ENCODE measurements at places on chromosomes 2 and 18.

GRCh38 chr2:33372940-33373553 lies 103.4 kb upstream of the RASGRP3 start:
- peak; percentile 58 for DNase-seq

DNA sequence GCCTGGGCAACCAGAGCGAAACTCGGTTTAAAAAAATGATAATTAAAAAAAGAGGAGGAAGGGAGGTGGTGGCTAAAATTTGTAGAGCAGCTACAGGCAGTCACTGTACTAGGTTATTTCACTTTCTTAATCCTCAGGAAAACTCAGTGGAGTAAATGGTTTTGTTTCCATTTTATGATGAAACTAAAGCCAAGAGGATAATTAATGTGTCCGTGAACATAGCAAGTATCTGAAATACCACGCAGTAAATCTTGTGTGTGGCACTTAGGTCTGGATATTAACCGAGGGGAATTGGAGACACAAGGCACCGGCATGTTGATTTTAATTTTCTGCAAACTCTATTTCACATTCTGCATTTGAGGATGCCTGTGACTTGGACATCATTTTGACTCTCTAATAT lies 14.5 kb downstream of the SH3BP4 start:
- DNase-seq, result no peak

DNA sequence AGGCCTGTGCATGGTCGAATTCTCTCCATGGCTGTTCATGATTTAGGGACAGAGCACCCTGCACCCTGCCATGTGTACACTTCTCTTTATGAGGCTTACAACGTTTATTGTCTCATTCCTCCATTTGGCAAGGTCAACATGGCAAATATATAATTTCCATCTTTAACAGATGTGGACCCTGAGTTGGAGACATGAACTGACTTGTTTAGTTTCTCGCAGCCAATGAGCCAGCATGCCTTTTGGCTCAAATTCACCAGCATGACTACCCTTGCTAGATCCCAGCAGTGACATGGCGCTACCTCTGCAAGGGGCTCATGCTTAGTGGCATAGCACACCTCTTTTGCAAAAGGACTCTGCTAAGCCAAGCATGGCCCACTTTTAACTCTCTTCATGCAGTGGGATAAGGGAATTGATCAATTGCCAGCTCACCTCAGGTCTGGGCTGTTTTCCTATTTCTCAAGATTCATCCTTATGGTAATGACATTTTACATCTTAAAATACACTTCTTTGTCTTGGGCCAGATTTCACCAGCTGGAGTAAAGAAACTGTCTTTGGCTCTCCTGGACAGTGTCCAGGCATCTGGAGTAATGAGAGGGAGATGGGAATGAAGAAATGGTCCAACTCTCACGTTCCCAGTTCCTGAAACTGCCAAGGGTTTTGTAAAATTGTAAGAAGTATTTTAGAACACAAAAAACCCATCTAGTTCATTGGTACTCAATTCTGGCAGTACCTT lies 159.5 kb downstream of the SETBP1 start:
- peak; percentile 87 for DNase-seq

DNA sequence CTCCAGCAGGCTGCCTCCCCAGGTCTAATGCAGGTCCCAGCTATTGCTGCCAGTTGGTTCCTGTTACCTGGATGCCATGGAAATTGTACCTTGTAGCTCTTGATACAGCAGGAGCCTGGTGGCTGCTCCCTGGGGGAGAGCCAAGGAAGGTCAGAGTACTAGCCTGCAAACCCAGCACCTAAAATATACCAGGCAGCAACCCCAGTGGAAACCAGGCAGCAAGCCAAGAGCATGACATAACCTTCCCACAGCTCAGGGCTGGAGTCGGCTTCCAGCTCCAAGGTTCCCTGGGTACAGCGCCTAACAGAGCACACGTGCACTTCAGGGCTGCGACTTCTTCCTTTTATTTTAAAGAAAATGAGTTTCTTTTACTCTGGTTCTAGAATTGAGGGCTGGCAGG lies 30.3 kb downstream of the TNP1 start:
- peak; percentile 65 for DNase-seq

- no peak for DNase-seq
These were observed 41.0 kb downstream of the SLC14A2 start for GRCh38 chr18:45656194-45656770.

GRCh38 chr2:199556527-199557285 lies 99.0 kb upstream of the SATB2 start:
- no peak for DNase-seq

DNA sequence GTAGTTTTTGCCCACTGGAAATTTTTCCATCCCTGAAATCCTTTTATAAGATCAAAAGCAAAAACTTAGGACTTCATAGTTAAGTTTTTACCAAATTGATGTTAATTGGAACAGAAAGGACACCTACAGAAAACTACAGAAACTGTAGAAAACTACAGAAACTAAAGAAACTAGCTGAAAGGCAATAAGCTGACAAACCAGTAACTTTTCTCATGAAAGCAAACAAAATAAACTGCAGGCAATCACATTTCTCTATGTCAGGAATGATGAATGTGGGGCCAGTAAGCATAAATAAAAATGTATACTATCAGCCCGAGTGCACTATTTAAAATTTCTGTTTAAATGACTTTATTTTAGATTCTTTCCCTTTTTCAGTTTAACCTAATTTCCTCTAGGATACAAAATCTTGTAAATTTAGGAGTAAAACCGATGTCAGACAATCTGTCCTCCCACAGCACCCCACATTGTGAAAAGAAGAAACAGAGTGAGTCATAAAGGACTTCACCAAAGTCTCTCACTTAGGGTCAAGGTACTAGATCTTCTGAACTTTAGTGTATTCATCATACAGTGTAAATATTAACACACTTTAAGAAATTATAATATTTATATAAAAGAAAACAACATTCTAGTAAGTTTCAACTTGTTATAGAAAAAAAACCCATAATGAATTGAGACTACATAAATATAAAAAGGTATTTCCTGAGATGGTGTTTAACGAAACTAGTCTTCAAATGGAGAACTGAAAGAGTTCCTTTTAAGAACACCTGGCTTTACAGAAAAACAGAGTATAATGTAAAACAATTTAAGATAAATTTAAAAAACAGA lies 46.6 kb downstream of the USP40 start:
- DNase-seq, result no peak

GRCh38 chr2:159213296-159213695 lies 73.2 kb downstream of the WDSUB1 start:
- no peak for DNase-seq

GRCh38 chr2:241110089-241110606 lies 8.1 kb upstream of the MTERF4 start:
- DNase-seq, result no peak

GRCh38 chr2:190947711-190948251 lies 66.2 kb downstream of the STAT1 start:
- peak; percentile 86 for DNase-seq

DNA sequence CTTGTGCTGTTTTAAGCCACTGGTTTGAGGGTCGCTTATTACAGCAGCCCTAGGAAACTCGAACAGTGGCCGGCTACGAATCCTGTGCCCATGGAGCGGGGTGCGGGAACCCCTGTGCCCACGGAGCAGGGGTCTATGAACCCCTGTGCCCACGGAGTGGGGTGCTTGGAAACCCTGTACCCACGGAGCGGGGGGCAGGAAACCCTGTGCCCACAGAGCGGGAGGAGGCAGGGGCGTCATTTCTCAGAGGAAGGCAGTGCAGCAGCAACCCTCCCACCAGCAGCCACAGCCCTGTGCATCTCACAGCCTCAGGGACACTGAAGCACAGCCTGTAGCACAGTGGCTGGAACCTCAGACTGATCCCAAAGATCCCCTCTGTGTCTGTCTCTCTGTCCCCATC lies 34.2 kb upstream of the GPC1 start:
- DNase-seq, result no peak

GRCh38 chr2:219218732-219219701 lies at the start of gene ABCB6:
Gene ABCB6 (minus strand): TSS chr2:219218958. CDS start chr2:219218673, 285 bp downstream.
- DNase-seq, result peak; percentile 98

GRCh38 chr2:177733-178132 lies 86.1 kb downstream of the SH3YL1 start:
- DNase-seq, result no peak

Measured in lung (tissue), 17 donors.